ENCODE measurements at places on chromosomes 4 and X.

GRCh38 chr4:120209706-120210105, 143.1 kb upstream of the MAD2L1 start:
- DNase-seq = no peak

DNA sequence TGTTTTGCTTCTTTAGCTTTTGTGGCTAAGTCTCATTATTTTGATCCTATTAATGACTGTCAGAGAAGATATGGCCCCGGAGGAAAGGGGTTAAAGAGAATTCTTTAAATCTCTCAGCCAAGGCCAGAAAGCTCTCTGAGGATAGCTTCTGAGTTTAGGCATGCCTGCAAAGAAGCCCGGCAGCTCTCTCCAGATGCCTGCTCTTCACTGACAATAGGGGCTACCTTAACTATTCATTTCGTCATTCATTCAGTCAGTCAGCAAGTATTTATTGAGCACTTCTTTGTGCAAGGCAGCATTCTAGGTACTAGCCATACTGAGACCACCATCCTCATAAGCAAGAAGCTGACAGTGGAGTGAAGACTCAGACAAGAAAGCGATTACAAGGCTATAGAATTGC, 34.0 kb upstream of the BMP15 start:
- no peak for DNase-seq

DNA sequence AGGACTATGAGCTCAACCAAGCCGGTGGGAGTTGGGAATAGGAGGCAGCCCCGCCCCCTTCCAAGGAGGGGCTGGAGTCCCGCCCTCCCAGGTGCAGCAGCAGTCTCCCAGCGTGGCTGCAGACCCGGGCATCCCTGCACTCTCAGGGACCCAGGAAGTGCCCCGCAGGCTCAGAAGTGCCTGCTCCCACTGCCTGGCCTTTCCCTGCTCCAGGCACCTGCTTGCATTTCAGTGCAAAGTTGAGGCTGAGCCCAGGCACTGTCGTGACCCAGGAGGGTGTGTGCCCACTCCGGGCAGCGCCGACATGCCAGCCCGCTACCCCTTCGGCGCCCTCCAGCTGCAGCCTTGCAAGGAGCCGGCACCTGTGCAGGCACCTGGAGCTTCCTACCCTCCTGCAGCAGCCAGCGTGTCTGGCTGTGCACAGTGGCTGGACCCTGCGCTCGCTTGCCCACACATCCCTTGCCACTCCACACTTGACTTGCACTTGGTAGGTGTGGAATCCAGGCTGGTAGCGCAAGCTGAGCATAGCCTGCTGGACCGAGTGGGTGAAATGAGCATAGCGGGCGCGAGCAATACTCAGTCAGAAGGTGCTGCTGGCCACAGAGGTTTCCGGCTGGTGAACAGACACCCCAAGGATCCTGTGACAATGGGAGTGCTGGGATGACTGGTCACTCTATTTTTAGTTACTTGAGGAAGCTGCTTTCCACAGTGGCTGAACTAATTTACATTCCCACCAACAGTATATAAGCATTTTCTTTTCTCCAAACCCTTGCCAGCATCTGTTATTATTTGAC, 236.3 kb downstream of the PCDH10 start:
- DNase-seq = no peak

- DNase-seq = no peak
Observed at GRCh38 chr4:22736912-22737311, 44.2 kb downstream of the GBA3 start.

- no peak for DNase-seq
Observed at GRCh38 chr4:79514621-79515329, 106.7 kb upstream of the GK2 start.

DNA sequence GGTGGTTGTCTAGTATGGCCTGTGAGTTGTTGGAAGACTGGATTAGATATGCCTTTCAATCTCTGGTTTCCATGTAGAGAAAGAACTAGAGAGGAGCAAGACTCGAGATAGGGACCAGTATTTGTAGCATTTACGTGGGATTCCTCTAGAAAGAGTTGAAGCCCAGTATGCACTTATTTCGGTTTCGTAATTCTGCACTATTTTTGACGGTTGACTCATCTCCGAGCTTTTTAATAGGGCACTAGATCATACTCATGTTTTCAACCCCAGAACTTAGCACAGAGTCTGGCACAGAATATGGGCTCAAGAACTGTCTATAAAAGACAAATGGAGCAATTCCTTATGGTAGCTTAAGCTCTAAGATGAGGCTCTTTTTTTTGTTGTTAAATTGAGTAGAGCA, 15.7 kb downstream of the HELT start:
- no peak for DNase-seq

GRCh38 chrX:2226182-2226581, 274.6 kb downstream of the DHRSX start:
- no peak for DNase-seq

DNA sequence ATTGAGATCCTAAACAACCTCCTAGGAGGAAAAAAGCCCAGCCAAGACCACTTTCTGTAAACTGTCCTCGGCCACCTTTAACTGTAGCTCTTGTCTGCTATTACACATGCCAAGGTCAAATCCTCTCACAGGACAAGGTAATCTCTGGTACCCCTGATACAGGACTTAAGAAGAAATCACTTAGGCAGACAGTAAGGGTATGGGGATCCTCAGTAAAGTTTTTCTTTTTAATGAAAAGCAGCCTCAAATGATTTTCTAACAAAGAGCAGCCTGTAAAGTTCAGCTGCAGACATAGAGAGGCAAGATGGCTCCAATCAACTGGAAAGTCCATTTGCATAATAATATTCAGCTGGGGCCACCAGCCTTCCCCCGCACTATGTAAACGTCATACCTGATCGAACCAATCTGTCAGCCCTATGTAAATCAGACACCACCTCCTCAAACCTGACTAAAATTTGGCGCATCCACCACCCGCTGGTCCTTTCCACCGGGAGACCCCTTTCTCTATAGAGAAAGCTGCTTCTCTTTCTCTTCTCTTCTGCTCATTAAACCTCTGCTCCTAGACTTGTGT, 14.6 kb upstream of the MPP1 start:
- no peak for DNase-seq

DNA sequence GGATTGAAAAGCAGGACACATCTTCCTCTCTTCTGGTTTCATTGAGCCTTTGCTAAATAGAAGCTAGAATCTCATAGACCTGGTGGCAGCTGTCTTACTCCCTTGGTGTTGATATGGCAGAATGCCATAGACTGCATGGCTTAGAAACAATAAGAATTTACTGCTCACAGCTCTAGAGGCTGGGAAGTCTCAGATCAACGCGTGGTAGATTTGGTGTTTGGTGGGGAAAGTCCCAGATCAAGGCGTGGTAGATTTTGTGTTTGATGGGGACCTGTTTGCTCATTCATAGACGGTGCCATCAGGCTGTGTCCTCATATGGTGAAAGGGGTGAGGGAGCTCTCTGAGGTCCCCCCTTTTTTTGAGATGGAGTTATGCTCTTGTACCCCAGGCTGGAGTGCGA, 57.6 kb upstream of the PPP2R3B start:
- no peak for DNase-seq
